ENCODE measurements at places on chromosomes 16 and 17.
A peak's percentile ranks its signal among the peaks of the same experiment; 100 is the strongest.

- no peak for DNase-seq
Measured at GRCh38 chr17:72457712-72458111, 336.9 kb downstream of the SOX9 start.

DNA sequence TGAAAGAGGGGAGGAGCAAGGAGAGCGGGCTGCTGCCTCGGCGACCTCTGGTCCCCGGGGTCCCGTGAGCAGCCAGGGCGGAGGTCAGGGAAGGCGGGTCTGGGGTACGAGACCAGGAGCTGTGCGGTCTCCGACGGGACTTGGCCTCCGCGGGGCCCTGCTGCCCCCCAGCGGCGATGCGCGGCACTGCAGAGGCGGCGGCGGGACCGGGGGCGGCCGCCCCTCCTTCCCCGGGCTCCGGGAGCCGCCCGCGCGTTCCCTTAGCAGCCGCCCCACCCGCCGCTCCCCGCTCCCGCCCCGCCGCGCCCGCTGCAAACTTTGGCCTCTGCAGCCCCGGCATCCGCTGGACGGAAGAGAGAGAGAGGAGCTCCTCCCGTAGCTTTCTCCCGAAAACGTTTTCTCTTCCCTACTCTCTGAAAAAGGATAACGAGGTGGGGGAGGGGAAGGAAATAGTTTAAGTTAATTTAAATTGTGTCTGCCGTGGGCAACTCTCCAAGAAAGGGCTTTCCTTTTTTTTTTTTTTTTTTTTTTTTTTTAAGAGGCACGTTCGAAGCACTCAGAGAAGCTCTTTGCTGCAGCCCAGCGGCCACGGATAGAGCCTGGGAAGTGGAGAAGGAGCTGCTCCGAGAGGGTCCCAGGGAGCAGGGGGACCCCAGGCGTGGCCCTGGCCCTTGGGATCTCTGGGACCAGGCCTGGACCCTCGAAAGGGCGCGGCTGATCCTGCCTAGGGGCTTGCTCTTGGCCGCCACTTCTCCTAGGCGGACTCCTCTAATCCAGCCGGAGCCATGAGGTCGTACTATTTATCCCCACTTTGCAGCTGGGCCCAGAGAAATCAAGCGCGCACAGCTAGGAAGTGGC, 43.2 kb downstream of the C16orf82 start:
- peak; percentile 9 for DNase-seq

DNA sequence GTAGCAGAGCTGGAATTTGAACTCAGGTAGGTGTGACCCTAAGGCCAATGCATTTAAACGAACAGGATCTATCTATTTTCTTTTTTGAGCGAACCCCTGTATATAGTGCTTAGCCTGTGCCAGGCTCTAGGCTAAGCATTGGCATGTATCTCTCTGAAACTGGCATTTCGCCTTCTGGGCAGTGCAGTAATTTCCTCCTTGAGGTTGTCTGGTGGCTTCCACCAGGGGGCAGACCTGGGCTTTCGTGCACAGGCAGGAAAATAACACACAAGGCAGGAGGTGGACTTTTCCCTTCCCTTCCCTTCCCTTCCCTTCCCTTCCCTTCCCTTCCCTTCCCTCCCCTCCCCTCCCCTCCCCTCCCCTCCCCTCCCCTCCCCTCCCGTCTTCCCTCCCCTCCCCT, 34.4 kb upstream of the PRKCB start:
- no peak for DNase-seq

- DNase-seq: no peak
Measured at GRCh38 chr16:56744996-56745640, 15.2 kb downstream of the NUP93 start.

GRCh38 chr16:27453494-27453825, 51.5 kb downstream of the IL21R start:
- DNase-seq: no peak
